ENCODE measurements at places on chromosomes 5 and 9. TPM values are rescaled to one million over a fixed set of nuclear protein-coding genes. Genes with fewer than 3 reads are reported as not detected.

FAM151B gene
- 13.7 TPM for total RNA-seq

SH3RF2 gene
- total RNA-seq = 11.9 TPM

EDIL3 gene
- total RNA-seq = 442 TPM

KIAA0825 gene
- 13.9 TPM for total RNA-seq

C5orf63 gene
- total RNA-seq = 5.0 TPM

ADGRV1 gene
- 0.13 TPM for total RNA-seq

SLC25A2 gene
- total RNA-seq = 0.39 TPM

RELL2 gene
- 2.0 TPM for total RNA-seq

CAMK4 gene
- total RNA-seq = 0.11 TPM

FOXE1 gene
- total RNA-seq = not detected

PTGR1 gene
- total RNA-seq = 116 TPM

GARIN3 gene
- total RNA-seq = not detected

RACK1 gene
- 2,965 TPM for total RNA-seq
